Astrocyte of the spinal cord (primary cell): ENCODE measurements at places on chromosomes 2 and 18.
A peak's percentile ranks its signal among the peaks of the same experiment; 100 is the strongest.

- no peak for DNase-seq
Measured at GRCh38 chr2:146214394-146214929, 1630.4 kb upstream of the ACVR2A start.

- no peak for DNase-seq
Measured at GRCh38 chr2:239468491-239469105, 67.8 kb upstream of the HDAC4 start.

GRCh38 chr2:27264253-27264752, 1.5 kb upstream of the SLC30A3 start:
- DNase-seq, result no peak

DNA sequence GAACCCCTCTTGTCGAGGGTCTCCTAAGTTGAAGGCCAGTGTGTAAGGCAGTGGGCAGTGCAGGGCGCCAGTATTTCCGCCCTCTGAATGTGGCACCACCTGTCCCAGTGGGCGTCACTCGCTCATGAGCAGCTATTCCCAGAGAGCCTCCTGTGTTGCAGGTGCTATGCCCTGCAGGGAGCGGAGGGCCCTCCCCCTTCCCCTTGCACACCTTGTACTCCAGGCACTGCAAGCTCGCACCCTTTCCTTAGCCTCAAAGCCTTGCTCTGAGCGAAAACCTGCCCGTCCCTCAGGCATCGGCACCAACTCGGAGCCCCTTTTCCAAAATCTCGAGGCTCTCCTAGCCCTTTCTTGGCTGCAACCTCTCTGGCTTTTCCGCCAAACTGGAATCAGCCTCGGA, 282.7 kb downstream of the AGAP1 start:
- no peak for DNase-seq

- peak; percentile 90 for DNase-seq
Measured at GRCh38 chr2:12787891-12788801, 71.4 kb downstream of the TRIB2 start.

- DNase-seq, result no peak
Measured at GRCh38 chr2:227719641-227720040, 1.8 kb upstream of the SLC19A3 start.

- peak; percentile 66 for DNase-seq
Measured at GRCh38 chr2:19667085-19667484, 234.7 kb downstream of the TTC32 start.

DNA sequence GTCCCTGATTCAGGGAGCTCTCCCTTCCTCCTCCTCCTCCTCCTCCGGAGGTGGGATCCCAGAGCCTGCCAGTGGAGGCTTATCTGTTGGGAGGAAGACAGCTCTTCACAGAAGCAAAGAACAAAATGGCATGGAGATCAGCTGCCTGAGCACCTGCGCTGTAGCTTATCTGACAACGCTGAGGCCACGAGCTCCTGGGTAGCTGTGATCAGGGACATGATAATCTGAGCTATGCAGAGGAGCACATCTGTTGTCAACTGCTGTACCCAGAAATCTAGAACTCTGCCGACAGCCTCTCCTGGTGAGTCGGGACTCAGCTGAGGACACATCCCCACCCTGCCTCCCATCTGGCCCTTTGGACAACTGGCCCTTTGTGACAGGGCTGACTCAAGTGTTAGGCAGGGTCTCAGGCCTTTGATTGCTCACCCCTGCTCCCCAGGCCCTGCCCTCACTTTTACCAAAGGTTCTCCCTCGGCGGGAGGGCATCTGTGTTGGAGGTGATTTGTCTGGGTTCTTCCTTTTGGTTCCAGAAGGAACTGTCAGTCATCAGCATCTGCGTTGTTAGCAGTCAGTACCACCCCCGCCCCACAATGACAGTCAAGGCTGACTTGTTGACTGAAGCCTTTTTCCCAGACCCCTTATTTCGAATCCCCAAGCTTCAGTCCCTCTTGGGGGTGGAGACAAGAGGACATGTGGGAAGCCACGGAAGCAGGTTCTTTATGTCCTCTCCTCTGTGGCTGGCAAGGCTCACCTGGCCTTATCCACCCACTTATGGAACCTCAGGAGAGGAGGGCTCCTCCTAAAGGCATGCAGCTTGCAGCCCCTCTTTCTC, 5.9 kb upstream of the CNNM3 start:
- no peak for DNase-seq

- DNase-seq, result peak; percentile 4
Measured at GRCh38 chr18:43009674-43010073, 105.8 kb downstream of the RIT2 start.

DNA sequence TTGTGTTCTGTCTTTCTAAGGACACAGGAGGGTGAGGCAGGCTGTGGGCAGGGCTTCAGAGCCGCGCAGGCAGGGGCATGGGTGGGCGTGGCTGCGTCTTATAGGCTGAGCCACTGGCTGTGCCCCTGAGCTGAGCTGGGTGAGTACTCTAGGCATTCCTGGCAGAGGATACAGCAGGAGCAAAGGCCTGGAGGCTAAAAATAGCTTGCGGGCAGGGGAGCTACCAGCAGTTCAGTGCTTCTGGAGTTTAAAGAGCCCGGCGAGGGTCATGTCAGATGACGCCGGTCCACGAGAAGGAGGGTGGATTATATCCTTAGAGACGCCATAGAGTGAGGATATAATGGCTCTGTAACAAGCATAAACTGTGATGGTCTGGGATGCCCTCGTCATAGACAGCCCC, 31.5 kb upstream of the PDIA6 start:
- DNase-seq, result peak; percentile 25

DNA sequence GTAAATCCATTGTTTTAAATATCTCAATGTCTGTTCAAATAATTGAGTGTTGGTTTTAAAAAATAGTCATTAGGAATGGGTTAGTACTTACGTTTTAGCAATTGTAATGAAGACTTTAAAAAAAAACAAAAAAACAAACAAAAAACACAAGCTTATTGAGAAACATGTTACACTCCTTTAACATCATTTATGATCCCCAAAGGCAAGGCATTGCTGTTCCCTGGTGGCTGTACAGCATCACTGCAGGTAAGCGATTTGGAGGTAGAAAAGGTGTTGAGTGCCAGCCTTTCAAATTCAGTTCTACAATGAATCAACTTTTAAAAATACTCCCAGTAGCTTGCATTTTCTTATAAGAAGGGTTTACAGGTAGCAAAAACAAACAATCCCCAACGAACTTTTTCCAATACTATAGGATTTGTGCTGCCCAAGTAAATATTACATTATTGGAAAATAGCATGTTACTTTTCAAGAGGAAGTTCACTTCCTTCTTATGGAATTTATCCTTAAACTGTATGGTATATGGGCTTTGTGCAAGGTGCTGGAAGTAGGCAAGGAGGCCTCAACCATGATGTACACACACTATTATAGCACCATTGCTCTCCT, 27.5 kb downstream of the CNRIP1 start:
- DNase-seq, result no peak

- peak; percentile 60 for DNase-seq
Measured at GRCh38 chr2:85413592-85414420, 3.6 kb upstream of the CAPG start.

DNA sequence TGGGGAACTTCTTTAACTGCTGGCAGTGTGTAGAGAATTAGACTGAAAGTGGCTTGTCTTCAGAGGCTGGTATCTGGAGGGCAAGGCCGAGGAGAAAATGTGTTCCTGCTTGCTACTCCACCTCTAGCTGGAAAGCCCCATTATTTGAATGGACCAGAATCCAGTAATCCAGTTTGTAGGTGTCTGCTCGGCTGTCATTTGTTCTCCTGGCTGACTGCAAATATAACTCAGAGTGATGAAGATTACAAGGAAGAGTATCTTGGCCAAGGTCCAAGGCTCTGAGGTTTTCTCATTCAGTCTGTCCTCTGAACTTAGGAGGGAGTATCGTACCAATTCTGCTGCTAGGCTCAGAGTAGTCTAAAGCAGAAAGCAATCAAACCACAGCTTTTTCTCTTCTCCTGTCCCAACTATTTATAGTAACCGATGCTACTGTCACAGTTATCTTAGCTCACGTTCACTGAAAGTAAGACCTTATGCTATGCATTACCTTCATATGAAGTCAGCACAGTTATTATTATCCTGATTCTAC, 228.6 kb downstream of the SETBP1 start:
- peak; percentile 42 for DNase-seq

DNA sequence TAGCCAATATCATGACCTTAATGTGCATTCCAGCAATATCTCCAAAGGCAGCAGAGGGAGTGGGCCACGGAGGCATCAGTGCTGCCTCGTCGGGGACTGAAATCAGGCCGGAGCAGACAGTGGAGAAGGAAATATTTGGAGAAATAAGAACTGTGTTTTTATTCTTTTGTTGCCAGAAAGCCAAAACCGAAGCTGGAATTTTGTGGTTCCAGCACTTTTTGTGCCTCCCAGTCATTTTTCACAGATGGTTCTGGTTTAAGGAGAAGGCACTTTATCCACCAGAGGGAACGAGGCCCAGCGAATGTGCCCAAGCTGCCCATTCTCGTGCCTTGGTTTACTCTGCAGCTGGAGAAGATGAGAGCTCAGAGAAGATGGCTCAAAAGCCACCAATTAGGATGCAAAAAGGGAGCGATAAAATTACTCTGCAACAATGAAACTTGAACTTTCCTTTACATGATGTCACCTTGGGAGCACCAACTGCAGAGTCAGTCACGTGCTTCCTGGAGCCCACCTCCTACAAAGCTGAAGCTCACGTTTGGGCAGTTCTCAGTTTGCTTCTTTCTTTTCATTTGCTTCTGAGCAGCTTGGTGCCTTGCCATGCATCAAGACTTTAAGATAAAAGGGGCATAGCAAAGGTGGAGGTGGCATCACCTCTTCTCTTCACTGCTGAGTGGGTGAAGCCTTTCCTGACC, 288.7 kb downstream of the LPIN1 start:
- no peak for DNase-seq
